ENCODE measurements at places on chromosomes 6 and 20.

- no peak for DNase-seq
Measured at GRCh38 chr20:62475027-62475771, 596 bp downstream of the GATA5 start.

GRCh38 chr20:49267327-49267726 lies 10.5 kb downstream of the ZNFX1 start:
- DNase-seq, result no peak

DNA sequence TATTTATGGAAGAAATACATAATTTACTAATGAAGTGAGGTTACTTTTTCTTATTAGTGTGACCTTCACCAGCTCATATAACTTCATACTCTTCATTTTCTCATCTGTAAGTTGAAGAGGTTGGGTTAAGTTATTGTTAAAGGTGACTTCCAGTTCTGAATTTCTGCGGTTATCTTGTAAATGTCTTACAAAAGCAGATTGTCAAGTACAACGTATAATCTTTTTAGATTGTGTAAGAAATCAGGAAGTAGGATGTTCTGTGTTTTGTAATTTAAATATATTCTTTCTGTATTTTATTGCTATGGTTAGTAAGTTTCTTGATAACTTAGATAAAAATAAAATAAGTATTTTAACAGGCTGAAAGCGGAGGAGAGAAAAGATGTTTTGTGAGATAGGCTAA lies 12.0 kb downstream of the WTAP start:
- DNase-seq, result no peak

DNA sequence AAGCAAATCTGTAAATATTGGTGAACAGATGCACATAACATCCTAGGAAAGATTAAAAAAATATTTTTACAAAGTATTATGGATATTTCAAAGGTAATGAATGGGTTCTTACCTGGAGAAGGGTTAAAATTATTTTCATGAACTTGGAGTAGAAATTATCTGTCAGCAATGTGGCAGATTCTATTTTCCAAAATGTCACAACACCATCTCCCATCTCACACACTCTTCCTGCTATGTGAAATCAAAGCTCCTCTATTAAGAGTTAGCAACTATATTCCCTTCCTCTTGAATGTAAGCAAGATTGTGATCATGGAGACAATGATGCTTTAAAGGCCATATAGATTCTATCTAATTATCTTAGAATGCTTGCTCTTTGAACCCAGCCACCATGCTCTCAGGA lies 304.5 kb downstream of the EYS start:
- DNase-seq, result no peak

- DNase-seq, result no peak
Measured at GRCh38 chr20:8242827-8243724, 111.0 kb downstream of the PLCB1 start.

DNA sequence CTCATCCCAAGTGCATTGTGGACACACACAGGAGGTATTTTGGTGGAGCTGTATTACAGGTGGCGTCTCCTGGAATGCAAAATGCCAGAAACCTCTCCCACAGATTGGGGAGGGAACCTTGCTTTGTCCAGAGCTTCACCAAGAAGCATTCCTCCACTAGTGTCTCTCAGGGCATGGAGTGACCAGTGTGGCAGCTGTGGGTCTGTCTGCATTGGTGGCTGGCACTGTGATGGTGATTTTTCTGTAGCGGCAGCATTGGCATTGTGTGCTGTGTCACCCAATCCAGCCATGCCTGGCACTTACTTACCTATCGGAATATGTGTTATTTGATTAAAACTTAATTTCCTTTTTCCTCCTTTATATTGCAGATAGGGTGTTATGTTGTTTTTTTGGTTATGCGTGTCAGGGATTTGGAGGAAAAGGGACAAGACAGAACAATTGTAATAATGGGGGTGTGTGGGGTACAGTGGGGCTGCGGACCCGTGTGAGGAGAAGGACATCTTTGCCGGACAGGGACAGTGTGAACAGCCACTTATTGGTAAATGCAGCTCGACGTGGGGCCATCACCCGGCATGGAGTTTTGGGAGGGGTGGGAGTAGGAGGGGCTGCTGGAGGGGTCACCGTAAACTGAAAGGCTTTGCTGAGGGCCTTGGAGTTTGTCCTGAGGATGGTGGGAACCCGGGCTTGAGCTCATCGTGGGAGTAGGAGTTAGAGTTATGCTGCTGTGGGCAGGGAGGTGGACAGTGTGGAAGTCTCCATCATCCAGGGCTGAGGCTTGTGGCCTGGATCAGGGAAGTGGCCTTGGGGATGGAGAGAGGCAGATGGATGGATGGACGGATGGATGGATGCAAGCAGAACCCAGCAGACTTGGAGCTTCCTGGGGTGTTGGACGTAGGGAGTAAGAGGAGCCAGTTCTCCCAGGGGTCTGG lies 105.0 kb downstream of the SYCP2 start:
- DNase-seq, result no peak

DNA sequence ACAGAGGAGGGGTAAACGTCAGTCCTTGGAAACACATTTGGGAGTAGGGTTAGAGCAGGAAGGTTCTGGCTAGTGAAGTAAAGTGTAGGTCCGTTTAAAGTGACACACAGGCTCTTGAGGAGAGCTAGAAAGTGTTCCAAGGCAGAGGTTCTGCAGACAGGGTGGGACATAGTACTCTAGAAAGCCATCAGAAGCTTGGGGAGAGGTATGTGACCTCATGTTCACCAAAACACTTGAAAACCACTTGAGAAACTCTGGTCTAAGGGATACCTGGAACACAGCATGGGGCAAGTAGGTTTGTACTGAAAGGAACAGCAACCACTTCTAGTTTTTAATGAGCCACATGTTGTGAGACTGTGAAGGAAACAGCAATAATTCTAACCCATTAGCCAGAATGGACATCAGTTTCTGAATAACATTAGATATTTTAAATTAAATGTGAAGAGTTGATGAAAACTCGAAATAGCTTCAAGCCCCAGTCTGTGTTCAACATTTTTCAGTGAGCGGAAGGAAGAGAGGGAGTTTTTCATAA lies 49.0 kb downstream of the SOBP start:
- DNase-seq, result no peak

- DNase-seq, result no peak
Measured at GRCh38 chr20:63689046-63690002, 7.1 kb upstream of the TNFRSF6B start.

Measured in T47D (cell line).